Spinal cord (tissue), 10 donors: ENCODE measurements at places on chromosomes 7 and 10. TPM values are rescaled to one million over a fixed set of nuclear protein-coding genes. Genes with fewer than 3 reads are reported as not detected.

The PKD2L1 gene
- total RNA-seq: 0.33 TPM

The IKZF1 gene
- total RNA-seq: 9.0 TPM

The SPOCK2 gene
- total RNA-seq: 188 TPM

The BLNK gene
- 7.7 TPM for total RNA-seq

The SLC16A12 gene
- 31.2 TPM for total RNA-seq

The FGFBP3 gene
- 9.5 TPM for total RNA-seq

The PRKAR2B gene
- total RNA-seq: 22.2 TPM

The OR13A1 gene
- total RNA-seq: 0.20 TPM

The FRAT1 gene
- 2.6 TPM for total RNA-seq

The VAX1 gene
- not detected for total RNA-seq

The SLC39A12 gene
- 9.9 TPM for total RNA-seq

The ICA1 gene
- total RNA-seq: 15.5 TPM

The GFRA1 gene
- total RNA-seq: 109 TPM

The CARD11 gene
- total RNA-seq: 0.99 TPM

The MYL10 gene
- total RNA-seq: not detected

The FRMPD2 gene
- total RNA-seq: 5.5 TPM

The CYP2C18 gene
- total RNA-seq: 0.17 TPM

The SLC26A5 gene
- 0.99 TPM for total RNA-seq

The ZNF853 gene
- total RNA-seq: 12.9 TPM

The ABCB1 gene
- total RNA-seq: 18.5 TPM

The GNG11 gene
- 13.4 TPM for total RNA-seq

The RAB19 gene
- 0.99 TPM for total RNA-seq

The METTL27 gene
- total RNA-seq: 0.79 TPM

The CALD1 gene
- total RNA-seq: 139 TPM

The PKD1L1 gene
- total RNA-seq: 0.79 TPM

The MEST gene
- total RNA-seq: 316 TPM

The LOXL4 gene
- 1.6 TPM for total RNA-seq

The FHIP2A gene
- total RNA-seq: 26.8 TPM

The TMEM229A gene
- 0.55 TPM for total RNA-seq

The PAX2 gene
- 13.6 TPM for total RNA-seq

The CAV1 gene
- total RNA-seq: 74.4 TPM

The HOXA10 gene
- total RNA-seq: 0.22 TPM

The GSDME gene
- 12.0 TPM for total RNA-seq

The CYP3A7 gene
- not detected for total RNA-seq

The CRCP gene
- 34.5 TPM for total RNA-seq

The SCART1 gene
- total RNA-seq: 2.9 TPM

The SCRN1 gene
- 144 TPM for total RNA-seq

The PDE1C gene
- 10.6 TPM for total RNA-seq

The YWHAG gene
- total RNA-seq: 72.6 TPM

The HECW1 gene
- 10.7 TPM for total RNA-seq

The JAKMIP3 gene
- 4.5 TPM for total RNA-seq

The WDR86 gene
- 34.4 TPM for total RNA-seq

The LLCFC1 gene
- not detected for total RNA-seq

The VDAC2 gene
- 136 TPM for total RNA-seq

The TMEM213 gene
- not detected for total RNA-seq

The SEPHS1 gene
- 53.3 TPM for total RNA-seq

The ORC5 gene
- total RNA-seq: 42.1 TPM

The CALML5 gene
- total RNA-seq: not detected

The ADAM8 gene
- 1.7 TPM for total RNA-seq

The NXPH1 gene
- 60.7 TPM for total RNA-seq

The ACBD7 gene
- total RNA-seq: 59.7 TPM

The EPO gene
- total RNA-seq: 0.28 TPM

The ABHD11 gene
- 22.3 TPM for total RNA-seq

The ASAH2 gene
- 6.1 TPM for total RNA-seq

The ACSL5 gene
- 7.1 TPM for total RNA-seq

The PDLIM1 gene
- 8.5 TPM for total RNA-seq

The DHTKD1 gene
- total RNA-seq: 33.2 TPM
